ENCODE measurements at places on chromosomes 6 and 20.

DNA sequence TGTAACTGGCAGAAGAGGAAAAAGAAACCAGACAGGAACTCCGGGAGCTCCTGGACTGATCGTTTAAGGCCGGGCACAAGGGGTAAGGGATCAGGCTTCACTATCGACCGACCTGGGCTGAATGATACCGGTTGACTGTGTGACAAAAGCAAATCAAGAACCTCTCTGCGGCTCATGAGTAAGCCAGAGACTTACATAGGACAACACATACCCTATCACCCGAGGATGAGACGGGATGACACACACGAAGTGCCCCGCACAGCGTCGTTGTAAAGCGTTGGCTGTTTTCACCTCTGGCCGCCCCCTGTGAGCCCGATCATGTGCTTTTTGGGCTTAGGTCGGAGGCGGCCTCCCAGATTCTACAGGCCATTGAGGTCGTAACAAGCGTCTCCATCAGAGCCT is 695 bp upstream of the TGIF2 start:
- peak; percentile 70 for DNase-seq

DNA sequence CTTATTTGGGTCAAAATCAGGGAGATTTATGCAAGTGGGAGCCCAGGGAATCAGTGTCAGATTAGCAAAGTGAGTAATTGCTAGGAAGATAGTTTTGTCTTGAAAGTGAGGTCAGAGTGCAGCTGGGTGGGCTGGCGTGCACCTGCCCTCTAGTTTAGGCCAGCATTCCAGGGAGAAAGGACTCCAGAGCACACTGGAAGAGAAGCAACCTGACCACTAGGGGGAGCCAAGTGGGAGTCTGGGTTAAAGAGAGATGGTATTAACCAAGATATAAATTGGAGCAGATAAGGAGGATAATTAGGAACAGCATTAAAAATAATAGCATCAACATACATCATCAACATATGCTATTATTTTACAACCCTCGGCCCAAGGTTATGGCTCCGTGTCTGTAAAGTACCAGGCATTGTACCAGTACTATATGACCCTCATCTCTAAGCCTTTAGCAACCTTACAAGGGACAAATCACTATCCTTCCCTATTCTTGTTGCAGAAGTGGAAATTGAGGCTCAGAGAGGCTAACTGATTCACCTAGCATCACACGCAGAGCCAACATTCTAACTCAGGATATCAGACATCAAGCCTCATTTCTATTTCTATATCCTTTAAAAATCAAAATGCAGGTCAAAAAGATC is 57.8 kb downstream of the SLC2A10 start:
- DNase-seq: no peak

DNA sequence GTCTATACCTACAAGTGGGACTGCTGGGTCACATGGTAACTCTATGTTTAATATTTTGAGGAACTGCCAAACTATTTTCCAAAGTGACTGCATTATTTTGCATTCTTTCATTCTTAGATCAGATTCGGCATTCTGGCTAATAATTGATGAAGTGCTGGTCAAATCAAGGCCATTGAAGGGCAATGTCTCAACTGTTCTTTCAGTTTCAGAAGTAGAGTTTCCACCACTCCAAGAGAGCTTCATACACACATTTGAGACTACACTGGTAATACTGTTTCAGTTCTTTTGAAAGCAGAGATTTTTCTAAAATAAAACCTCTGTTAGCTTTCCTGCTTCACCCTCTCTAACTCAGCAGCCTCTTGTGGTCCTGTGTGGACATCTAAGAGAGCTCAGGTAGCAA is 154.5 kb downstream of the CFAP61 start:
- no peak for DNase-seq

- DNase-seq: no peak
Measured at GRCh38 chr6:70494833-70495232, 71.9 kb upstream of the SDHAF4 start.

DNA sequence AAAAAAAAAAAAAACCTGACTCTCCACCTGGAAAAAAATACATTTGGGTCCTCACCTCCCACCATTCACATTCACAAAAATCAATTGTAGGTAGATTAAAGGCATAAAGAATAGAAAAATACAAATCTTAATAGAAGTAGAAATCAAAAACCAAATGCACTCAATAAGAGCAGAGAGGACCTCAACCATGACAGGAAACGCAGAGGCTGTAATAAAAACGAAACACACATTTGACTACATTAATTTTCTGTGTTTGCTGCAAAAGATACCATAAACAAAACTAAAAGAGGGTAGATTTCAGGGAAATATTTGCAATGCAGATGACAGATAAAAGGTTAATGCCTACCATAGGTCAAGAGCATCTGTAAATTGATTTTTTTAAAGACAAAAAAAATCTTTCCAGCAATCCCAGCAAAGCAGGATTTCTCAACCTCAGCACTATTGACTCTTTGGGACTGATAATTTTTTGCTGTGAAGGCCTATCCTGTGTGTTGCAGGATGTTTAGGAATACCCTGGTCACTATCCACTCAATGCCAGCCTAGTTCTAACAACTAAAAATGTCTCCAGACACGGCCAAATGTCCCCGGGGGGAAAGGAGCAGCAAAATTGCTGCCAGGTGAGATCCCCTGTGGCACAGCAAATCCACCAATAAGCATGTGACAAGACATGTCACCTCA is 9.1 kb downstream of the ETV7 start:
- DNase-seq: no peak

GRCh38 chr6:24867104-24867703 is 68.5 kb upstream of the ARMH2 start:
- no peak for DNase-seq

DNA sequence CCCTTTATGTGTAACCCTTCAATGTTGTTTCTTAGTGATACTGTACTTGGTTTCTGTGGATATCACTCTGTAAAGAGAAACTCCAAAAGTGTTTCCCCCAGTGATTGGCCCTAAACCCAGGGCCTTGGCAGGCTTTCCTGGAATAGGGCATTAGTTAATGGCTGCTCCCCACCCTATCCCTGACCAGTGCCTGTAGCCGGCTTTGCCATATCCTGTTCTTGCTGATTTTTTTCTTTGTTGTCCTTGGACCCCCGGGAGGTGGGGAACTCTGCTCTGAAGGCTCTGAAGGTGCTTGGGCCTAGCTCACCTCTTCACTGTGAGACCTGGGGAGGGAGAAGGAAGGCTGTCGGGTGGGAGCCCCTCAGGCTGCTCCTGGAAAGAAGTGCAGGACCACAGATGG is 120.1 kb downstream of the TCP11 start:
- DNase-seq: no peak

DNA sequence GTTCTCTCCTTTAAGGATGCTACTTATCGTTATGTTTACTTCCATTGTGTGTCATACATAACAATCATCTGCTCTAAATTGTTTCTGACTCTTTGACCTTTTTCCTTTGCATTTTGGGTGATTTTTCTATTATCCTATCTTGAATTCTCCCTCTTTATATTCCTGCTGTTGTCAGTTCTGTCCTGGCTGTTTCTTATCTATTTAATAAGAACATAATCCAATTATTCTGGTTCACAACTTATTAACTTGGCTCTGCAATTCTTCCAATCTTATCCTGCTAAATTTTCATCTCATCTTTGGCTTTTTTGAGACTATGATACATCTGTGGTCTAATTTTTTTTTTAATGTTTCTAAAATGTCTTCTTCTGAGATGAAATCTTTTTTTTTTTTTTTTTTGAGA is 54.7 kb upstream of the TOX2 start:
- DNase-seq: no peak

DNA sequence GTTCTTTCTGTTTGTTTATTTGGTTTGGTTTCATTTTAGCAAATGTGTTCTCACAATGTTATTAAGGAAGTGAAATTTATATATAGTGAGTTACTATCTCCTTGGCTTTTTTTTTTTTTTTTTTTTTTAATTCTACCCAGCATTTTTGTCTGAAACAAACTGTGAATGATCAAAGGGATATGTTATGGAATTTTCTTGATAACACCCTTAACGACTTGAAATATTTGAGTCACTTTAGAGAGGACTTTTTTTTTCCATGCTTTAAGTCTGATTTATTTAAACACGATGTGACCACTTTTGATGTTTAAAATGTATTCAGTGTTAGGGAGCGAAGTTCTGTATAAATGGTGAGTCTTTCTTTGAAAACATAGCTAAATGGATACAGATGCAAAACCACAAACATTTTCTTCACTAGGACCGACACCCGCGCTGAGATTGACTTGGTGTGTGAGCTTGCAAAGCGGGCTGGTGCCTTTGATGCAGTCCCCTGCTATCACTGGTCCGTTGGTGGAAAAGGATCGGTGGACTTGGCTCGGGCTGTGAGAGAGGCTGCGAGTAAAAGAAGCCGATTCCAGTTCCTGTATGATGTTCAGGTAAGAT is 149.7 kb downstream of the MTHFD1L start:
- DNase-seq: no peak

- no peak for DNase-seq
Measured at GRCh38 chr6:33630014-33630413, 8.9 kb downstream of the ITPR3 start.

DNA sequence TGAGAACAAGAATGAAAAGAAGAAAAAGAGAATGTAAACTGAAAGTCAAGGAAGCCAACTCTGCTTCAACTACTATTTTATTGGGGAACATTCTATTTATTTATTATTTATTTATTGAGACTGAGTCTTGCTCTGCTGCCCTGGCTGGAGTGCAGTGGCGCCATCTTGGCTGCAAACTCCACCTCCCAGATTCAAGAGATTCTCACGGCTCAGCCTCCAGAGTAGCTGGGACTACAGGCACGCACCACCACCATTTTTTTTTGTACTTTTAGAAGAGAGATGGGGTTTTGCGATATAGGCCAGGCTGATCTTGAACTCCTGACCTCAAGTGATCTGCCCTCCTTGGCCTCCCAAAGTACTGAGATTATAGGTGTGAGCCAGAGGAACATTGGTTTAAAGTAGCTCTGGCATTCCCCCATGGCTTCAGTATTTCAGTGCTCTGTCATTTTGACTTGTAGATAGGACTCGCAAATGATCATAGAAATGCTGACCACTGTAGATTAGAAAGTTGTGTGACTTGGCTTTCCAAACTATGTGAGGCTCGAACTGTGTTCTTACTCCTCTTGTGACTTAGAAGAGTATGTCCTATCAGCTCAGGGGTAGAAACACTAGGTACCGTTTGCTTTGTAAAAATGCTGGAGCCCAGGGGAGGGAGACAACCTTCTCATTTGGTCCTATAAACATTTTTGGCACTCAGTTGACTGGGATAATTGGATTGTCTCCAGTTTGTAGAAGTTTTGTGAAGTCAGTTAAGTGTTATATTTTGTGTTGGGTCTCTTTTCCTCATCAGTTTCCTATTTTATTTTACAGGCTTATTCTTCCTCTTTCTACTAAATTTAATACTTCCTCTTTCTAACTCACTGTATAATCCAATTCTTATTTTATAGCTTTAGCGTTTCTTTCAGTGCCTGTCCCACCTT is 544.9 kb upstream of the CITED2 start:
- DNase-seq: no peak

DNA sequence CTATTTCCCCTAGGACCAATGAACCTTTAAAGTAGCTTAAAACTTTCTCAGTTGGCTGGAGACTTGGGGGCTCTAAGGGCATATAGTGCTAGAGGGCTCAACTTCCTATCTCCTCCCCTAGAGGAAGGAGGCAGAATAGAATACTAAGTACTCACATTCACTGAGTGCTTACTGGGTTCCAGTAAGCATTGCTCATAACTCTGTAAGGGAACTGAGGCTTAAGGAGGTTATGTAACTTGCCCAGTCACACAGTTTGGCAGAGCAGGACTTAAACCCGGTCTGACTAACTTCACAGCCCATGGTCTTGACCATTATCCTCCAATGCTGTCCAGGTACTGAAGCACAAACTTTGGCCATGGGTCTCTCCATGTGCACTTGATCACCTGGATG is 12.5 kb downstream of the SESN1 start:
- DNase-seq: no peak

- no peak for DNase-seq
Measured at GRCh38 chr6:43705996-43706395, 18.4 kb upstream of the MRPS18A start.

DNA sequence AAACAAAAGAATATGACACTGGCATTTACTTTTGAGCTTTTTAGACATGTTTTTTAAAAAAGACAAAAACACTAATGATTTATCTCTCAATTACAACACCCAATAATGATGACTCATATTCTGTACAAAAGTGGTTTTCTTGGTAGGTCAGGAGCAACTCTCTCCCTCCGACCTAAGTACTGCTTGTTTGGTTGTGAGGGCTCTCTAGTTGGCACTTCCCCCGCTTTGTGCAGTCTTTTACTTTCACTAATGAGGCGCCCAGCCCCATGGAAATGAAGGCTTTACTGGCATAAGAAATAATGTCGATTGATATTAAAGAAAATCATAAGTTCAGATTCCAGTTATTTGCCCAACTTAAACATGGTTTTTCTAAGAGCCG is 1.3 kb downstream of the KPNA5 start:
- peak; percentile 4 for DNase-seq

GRCh38 chr6:128235556-128235955 is 284.8 kb downstream of the PTPRK start:
- DNase-seq: no peak

DNA sequence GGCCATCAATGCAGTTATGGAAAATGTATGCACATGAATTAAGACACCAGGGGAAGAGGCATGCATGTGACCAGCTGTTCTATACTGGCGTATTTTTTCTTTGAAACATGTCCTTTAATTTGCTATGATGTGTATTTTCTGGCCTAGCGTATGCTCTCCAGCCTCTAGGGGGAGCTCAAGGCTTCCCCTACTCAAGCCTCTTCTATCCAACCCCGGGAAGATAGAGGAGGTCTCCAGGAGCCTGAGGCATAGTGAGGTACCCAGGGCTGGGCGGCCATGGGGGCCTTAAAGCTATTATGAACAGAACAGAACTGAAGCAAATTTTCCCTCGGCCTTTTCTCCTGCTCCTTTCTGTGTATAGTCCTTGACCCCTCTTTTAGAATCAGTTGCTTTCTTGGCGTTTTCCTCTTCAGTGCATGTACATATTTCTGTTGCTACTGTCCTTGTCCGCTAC is 528.9 kb downstream of the MAFB start:
- DNase-seq: no peak

DNA sequence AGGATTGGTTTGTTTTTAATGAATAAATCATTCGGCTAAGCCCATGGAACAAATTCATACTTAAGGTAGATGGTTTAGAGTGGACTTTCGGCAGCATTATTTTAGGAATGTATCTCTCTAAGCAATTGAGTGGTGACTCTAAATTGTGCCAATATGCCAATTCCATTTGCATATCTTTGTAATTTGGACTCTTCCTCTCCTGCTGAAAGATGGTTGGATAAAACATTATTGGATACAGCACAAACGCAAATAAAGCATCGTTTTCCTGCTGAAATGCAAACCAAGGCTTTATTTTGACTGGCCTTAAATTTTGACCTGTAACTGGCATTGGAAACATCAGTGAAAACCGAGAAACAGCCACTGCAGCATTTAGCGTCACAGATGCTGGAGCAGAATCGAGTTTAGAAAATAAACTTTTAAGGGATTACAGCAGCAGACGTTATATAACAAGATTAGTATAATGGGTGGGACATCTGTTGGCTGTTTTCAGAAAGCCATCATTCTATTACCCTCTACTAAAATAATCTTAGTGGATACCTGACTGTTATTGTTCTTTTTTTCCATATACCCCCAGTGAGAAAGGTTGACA is 726.0 kb downstream of the KIF16B start:
- DNase-seq: no peak

All from stimulated activated naive CD4-positive, alpha-beta T cell treated with Interleukin-2 at 50 U/mL for 16 hours (primary cell).